ENCODE measurements at places on chromosomes 7 and 10. TPM values are rescaled to one million over a fixed set of nuclear protein-coding genes. Genes with fewer than 3 reads are reported as not detected.

GRCh38 chr7:132002343-132002968, 446.0 kb upstream of the PODXL start:
- no peak overlapping the region for H3K27ac ChIP-seq
- H3K4me3 ChIP-seq, result no peak overlapping the region
- peaks cover 9% of the 10 kb centered on the region for H3K4me1 ChIP-seq

DNA sequence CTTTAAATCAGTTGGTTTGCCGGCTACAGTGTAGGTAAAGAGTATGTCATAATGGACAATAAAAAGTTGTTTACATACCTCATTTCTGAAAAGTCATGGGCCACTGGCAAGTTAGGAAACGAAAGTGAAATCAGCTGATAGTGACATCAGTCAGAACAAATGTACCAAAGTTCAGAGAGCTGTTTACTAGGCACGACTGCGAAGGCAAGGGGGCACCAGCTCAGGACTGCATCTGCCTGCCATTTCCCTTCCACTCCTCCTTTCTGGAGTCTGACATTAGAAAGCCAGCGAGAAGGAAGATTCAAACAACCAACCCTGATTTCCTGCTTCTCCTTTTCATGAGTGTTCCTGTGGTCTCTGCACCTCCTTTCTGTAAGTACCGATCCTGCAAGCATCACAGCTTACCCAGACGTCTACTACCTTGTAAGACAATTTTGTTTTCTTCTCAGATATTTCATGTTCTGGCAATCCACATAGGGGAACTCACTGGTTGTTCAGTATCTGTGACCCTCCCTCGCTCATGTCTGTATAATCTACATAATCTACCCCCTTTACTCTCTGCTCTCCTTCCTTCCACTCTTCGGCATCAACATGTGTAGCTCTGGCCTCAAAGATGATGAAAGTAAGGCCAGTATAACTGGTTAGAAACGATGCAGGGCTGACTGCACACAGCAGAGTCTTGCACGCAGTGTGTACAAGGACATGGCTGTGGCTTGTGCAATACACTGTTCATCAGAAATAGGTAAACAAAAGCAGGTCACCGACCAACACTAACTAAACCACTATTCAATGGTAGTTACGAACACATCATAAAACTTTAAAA, at the start of gene TMEM140:
TSS of gene TMEM140 (plus strand) at position 174 of the 823 bp plus-strand sequence. CDS start 16,370 bp downstream, outside the sequence.
- peak within 1 kb of the TSS; percentile 98 for H3K27ac ChIP-seq
- no peak for DNase-seq
- peaks cover 87% of the 10 kb centered on the region for H3K4me1 ChIP-seq

GRCh38 chr10:78419481-78420265, 386.0 kb downstream of the RPS24 start:
- H3K27ac ChIP-seq, result no peak overlapping the region
- no peaks in the 10 kb centered on the region for H3K36me3 ChIP-seq
- H3K27me3 ChIP-seq, result no peaks in the 10 kb centered on the region

DNA sequence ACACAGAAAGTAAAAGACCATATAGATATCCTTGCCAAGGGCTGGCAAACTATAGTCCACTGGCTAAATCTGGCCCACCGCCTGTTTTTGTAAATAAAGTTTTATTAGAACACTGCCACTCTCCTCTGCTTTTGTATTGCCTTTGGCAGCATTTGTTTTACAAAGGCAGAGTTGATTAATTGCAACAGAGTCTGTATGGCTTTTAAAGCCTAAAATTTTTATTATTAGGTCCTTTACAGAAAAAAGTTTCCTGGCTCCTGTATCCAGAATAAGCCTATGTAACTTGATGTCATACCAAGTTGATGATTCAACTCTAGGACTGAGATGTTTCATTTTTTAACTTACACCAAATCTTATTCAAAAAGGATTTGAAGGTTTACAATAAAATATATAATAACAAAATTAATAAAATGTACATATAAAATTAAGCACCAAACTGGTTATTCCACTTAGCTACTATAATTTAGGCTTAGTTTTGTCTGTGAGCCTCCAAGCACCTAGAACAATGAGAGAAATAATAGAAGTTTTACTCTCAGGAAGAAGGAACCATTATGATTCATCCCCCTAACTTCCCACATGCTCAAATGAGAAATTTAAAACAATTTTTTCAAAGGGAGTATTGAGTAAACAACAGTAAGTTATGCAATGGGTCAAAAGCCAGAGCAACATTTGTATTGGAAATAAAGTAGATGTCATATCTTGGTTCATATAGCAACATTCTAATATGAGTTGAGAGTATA, 31.9 kb downstream of the CPED1 start:
- peak overlapping the region; percentile 78 for H3K27ac ChIP-seq
- H3K4me1 ChIP-seq, result peaks cover 91% of the 10 kb centered on the region
- peaks cover 17% of the 10 kb centered on the region for H3K36me3 ChIP-seq
- no peak overlapping the region for H3K4me3 ChIP-seq

GRCh38 chr10:87505366-87506111, 846 bp downstream of the MINPP1 start:
- DNase-seq, result peak; percentile 53
- peaks cover 23% of the 10 kb centered on the region for H3K36me3 ChIP-seq
- H3K27ac ChIP-seq, result peak overlapping the region; percentile 90
- peaks cover 44% of the 10 kb centered on the region for H3K4me1 ChIP-seq
- no peaks in the 10 kb centered on the region for H3K27me3 ChIP-seq

GRCh38 chr7:36644625-36645422, 79.5 kb downstream of the AOAH start:
- H3K36me3 ChIP-seq, result no peaks in the 10 kb centered on the region
- H3K27ac ChIP-seq, result no peak overlapping the region
- H3K4me1 ChIP-seq, result no peaks in the 10 kb centered on the region
- no peak overlapping the region for H3K4me3 ChIP-seq
- no peaks in the 10 kb centered on the region for H3K27me3 ChIP-seq

- H3K27me3 ChIP-seq, result no peaks in the 10 kb centered on the region
- no peak overlapping the region for H3K4me3 ChIP-seq
- H3K27ac ChIP-seq, result no peak overlapping the region
- no peaks in the 10 kb centered on the region for H3K36me3 ChIP-seq
- no peaks in the 10 kb centered on the region for H3K4me1 ChIP-seq
- no peak for DNase-seq
Observed at GRCh38 chr7:81608748-81609382, 161.0 kb downstream of the HGF start.

- no peaks in the 10 kb centered on the region for H3K4me1 ChIP-seq
- no peak overlapping the region for H3K27ac ChIP-seq
- DNase-seq, result no peak
- H3K4me3 ChIP-seq, result no peak overlapping the region
Observed at GRCh38 chr7:128954830-128955802, 17.4 kb downstream of the IRF5 start.

DNA sequence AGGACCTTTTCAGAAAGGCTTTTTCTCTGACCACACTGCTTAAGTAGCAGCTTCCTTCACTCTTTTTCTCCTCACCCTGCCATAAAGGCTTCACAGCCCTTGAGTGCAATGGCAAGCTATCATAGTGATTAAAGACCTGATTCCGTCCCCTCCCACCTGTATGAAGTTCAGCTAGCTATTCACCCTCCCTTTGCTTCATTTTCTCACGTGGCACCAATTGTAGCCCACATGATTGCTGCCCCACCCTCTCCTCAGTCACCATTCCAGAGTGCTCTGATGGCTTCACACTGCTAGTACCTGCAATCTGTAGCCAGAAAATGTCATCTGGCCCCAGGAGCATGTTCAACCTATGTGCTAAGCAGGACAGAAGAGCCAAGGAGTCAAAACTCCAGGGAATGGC, 523.8 kb downstream of the GRM8 start:
- no peaks in the 10 kb centered on the region for H3K36me3 ChIP-seq
- no peak for DNase-seq
- no peaks in the 10 kb centered on the region for H3K27me3 ChIP-seq
- no peak overlapping the region for H3K27ac ChIP-seq

GRCh38 chr7:95951531-95951930, 179.2 kb downstream of the DYNC1I1 start:
- no peaks in the 10 kb centered on the region for H3K4me1 ChIP-seq
- H3K27ac ChIP-seq, result no peak overlapping the region
- no peak for DNase-seq
- no peak overlapping the region for H3K4me3 ChIP-seq
- no peaks in the 10 kb centered on the region for H3K36me3 ChIP-seq
- no peaks in the 10 kb centered on the region for H3K27me3 ChIP-seq

- DNase-seq, result no peak
- H3K27me3 ChIP-seq, result no peaks in the 10 kb centered on the region
- H3K36me3 ChIP-seq, result no peaks in the 10 kb centered on the region
- no peaks in the 10 kb centered on the region for H3K4me1 ChIP-seq
- H3K27ac ChIP-seq, result no peak overlapping the region
Observed at GRCh38 chr7:15099074-15099473, 196.5 kb upstream of the DGKB start.

DNA sequence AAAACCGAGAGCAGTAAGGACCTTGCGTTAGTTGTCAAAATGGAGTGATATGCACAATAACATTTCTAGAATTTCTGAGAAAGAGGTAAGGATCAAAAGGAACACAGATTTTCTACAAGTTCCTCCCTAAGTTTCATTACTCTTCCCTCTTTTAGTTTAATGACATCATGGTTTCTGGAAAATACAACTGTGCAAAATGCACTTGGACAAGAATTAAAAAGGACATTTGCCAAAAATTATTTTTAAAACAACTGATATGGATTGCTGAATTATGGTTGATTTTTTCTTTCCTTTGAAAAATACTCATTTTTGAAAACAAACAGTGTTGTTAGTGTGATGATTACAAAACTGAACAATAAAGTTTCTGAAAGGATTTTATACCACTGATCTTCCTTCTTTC, 52.1 kb downstream of the SRI start:
- H3K27ac ChIP-seq, result no peak overlapping the region
- H3K4me3 ChIP-seq, result no peak overlapping the region
- H3K4me1 ChIP-seq, result no peaks in the 10 kb centered on the region
- H3K27me3 ChIP-seq, result no peaks in the 10 kb centered on the region

DNA sequence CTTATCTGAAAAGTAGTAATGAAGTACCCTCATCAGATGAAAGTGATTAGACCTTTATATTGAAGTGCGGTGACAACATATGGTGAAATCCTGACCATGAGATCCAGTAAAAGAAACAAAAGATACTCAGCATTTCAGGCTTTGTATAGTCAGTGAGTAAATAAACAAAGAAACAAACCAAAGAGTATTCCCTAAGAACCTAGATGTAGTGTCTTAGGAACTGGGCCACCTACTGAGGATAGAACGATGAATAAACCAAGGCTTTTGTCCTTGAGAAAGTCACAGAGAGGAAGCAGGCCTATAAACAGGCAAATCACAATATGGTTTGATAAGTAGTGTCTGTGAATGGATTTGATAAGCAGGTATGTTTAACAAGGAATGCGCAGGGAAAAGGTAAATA, 46.2 kb downstream of the ZNF277 start:
- H3K36me3 ChIP-seq, result no peaks in the 10 kb centered on the region
- peaks cover 22% of the 10 kb centered on the region for H3K4me1 ChIP-seq
- H3K4me3 ChIP-seq, result no peak overlapping the region
- DNase-seq, result no peak

DNA sequence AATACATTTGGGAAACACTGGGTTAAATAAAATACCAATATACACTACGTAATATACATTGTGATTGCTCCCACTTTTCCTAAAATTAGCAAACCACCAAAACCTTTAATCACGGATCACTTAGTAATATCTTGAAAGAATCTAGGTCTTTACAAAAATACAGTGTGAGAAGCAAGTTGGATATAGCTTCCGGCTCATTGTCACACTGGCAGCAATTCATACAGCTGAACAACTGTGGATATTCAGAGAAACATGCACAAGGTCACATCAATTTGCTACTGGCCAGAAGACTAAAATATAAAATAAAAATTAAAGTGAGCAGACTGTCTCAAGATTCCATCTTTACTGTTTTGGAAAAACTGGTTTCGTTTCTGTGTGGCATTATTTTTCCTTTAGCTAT, 69.1 kb downstream of the ZNF438 start:
- peaks cover 4% of the 10 kb centered on the region for H3K36me3 ChIP-seq
- no peak overlapping the region for H3K27ac ChIP-seq
- peaks cover 21% of the 10 kb centered on the region for H3K4me1 ChIP-seq
- H3K27me3 ChIP-seq, result no peaks in the 10 kb centered on the region
- no peak for DNase-seq

GRCh38 chr10:11454958-11455566, 156.4 kb downstream of the USP6NL start:
- H3K27ac ChIP-seq, result no peak overlapping the region
- DNase-seq, result no peak
- peaks cover 2% of the 10 kb centered on the region for H3K27me3 ChIP-seq
- no peaks in the 10 kb centered on the region for H3K4me1 ChIP-seq
- peaks cover 4% of the 10 kb centered on the region for H3K36me3 ChIP-seq

- no peaks in the 10 kb centered on the region for H3K4me1 ChIP-seq
- H3K36me3 ChIP-seq, result no peaks in the 10 kb centered on the region
- DNase-seq, result no peak
- H3K4me3 ChIP-seq, result no peak overlapping the region
Observed at GRCh38 chr7:134420424-134421125, 38.3 kb downstream of the AKR1B1 start.

- peak overlapping the region; percentile 71 for H3K27ac ChIP-seq
- DNase-seq, result no peak
- H3K4me1 ChIP-seq, result peaks cover 46% of the 10 kb centered on the region
Observed at GRCh38 chr10:50497758-50498157, 126.0 kb downstream of the SGMS1 start.

- H3K4me3 ChIP-seq, result no peak overlapping the region
- H3K4me1 ChIP-seq, result peaks cover 35% of the 10 kb centered on the region
- H3K27ac ChIP-seq, result peak overlapping the region; percentile 88
Observed at GRCh38 chr10:100045592-100045991, 35.8 kb upstream of the DNMBP start.

Gene FAM20C
- total RNA-seq, result 22.2 TPM

Gene NSMCE4A
- total RNA-seq, result 24.1 TPM

Gene PLEKHS1
- total RNA-seq, result not detected

Gene SEPTIN14
- not detected for total RNA-seq

Gene PNLIPRP3
- total RNA-seq, result not detected

Gene TMEM139
- total RNA-seq, result 8.8 TPM

Gene TCERG1L
- total RNA-seq, result not detected

Gene GIMAP6
- 24.3 TPM for total RNA-seq

Gene PPP1R9A
- total RNA-seq, result 27.6 TPM

Gene PODXL
- total RNA-seq, result 67.4 TPM

Gene AASS
- total RNA-seq, result 34.7 TPM

Gene EBF3
- total RNA-seq, result 6.2 TPM
